ENCODE measurements at places on chromosomes 2 and 18.
A peak's percentile ranks its signal among the peaks of the same experiment; 100 is the strongest.

DNA sequence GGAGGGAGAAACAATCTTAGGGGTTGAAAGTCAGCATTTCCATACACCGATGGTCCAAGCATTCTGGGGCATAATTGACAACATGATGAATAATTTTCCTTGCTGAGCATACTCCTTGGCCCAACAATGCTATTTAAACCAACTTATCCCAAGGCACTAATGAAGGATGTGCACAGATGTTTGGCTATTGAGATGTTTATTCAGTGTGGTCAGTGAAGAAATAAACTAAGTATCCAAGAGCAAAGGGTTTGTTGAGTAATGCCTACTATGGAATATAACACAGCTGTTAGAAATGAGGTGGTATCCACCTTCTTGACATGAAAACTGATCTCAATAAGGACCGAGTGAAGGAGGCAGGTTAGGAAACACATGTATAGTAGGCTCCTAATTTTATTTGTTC, 53.9 kb upstream of the RAB6D start:
- DNase-seq: no peak

DNA sequence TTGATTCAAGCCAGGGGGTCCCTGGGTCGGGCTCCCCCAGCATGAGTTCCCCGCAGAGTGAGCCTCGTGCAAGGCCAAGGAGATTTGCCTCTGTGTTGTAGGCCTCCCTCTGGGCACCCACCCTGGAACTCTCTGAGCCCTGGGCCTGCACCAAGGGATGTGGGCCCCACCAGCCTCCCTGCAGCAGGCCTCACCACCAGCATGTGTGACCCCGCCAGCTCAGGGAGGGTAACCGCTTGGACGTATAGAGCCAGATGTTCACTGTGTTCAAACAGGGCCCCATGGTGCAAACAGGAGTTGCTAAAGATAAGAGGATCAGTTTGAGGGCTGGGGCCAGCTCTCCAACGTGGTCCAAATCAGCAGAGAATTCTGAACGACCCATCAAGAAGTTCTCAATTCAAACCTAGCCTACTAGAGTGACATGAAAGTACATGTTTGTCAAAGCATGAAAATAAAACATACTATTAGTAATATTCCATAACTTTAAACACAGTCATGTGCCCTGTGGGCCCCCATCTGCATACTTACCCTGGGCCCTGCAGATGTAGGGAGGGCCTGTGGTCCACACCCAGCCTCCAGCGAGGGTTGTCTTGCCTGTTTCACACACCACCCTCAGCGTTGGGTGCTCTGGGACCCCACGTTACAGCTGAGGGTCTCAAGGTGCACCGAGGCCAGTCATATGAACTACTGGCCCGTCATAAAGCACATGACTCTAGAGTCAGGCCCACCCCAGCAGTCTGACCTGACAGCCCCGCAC, 5.5 kb upstream of the TUBB6 start:
- DNase-seq: no peak

DNA sequence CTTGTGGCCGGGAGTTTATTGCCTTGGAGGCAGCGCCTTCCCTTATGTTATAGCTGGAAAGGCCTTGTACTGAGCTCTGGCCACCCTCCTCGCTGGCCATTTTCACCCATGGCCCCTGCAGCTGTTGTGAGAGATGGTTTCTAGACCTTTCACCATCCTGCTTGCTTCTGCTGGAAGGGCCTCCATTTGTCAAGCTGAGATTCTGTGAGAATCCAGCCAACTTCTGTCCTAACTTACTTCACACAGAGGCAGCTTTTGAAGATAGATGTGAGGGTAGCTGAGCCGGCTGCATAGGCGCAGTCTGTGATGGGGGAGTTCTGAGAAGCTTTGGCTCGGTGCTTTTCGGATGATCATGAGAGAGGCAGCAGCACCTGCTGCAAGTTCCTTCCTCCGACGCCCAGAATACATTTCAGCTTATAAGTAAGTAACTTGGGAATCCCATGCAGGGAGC, 8.7 kb downstream of the CTIF start:
- no peak for DNase-seq

GRCh38 chr18:55404832-55405465, 183.0 kb downstream of the TCF4 start:
- no peak for DNase-seq

DNA sequence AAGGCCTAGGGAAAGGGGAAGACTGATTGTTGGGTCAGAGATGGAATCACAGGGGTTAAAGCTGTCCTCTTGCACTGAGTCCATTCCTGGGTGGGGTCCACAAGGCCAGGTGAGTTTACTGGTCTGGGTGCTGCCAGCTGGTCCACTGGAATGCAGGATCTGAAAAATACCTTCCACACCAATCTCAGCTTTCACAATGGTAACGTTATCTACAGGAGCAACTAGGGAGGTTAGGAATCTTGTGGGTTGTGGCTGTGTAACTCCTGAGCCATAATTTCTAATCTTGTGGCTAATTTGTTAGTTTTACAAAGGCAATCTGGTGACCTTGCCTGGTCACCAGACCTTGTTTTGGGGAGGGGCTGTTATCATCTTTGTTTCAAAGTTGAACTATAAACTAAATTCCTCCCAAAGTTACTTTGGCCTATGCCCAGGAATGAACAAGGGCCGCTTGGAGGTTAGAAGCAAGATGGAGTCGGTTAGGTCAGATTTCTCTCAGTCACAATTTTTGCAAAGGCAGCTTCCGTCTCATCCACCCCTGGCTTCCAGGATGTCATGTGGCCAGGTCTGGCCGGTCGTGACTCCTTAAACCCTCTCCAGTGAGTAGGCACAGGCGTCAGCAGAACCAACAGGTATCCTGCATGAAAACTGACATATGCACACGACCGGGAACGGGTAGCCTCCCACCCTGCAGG, 123.3 kb upstream of the SH3BP4 start:
- DNase-seq: no peak

- no peak for DNase-seq
Observed at GRCh38 chr18:46574743-46575115, 82.3 kb downstream of the LOXHD1 start.

DNA sequence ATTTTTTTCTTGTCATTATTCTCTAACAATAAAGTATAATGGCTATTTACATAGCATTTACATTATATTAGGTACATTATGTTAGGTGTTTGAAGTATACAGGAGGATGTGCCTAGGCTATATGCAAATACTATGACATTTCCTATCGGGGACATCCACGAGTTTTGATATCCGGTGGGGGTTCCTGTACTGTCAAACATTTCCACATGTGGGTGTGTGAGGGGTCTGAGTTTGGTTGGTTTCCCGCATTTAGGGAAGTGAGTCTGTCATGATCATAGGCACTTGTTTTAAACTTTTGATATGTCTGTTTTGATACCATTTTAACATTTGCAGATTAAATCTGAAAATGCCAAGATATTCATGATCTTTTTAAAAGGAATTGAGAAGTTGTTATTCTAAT, 76.0 kb downstream of the CEP192 start:
- DNase-seq: no peak

DNA sequence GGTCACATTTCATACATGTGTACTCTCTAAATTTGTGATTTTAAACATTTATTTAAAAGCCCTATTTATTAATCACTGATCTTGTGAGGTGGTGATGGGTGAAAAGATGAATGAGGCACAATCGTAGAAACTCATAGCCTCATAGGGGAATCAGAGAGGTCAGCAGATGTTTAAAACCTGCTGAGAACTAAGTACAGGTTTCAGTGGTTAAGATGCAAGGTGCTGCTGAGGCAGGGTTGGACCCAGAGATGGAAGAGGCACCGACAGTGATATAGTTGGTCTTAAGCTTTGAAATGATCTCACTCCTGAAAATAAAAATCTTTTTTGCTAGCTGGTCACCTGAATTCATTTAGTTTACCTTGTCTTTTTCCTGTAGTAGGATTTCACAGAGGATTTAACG, 49.6 kb downstream of the LINC00305 start:
- DNase-seq: no peak

- DNase-seq: no peak
Observed at GRCh38 chr2:24971286-24971535, 544 bp downstream of the DNAJC27 start.

GRCh38 chr2:182921234-182921633, 54.8 kb upstream of the FRZB start:
- DNase-seq: no peak

DNA sequence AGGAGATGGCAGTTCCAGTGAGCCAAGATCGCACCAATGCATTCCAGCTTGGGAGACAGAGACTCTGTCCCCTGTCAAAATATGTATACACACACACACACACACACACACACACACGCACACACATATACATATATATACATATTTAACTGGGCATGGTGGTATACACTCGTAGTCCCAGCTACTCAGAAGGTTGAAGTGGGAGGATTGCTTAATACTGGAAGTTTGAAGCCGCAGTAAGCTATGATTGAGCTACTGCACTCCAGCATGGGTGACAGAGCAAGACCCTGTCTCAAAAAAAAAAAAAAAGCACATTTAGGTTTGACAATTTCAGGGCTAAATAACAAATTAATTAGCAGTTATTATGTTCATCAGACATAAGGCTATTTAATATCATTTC, 36.0 kb upstream of the ATIC start:
- DNase-seq: no peak

GRCh38 chr2:95022309-95023221, 2.9 kb upstream of the MAL start:
- peak; percentile 34 for DNase-seq

DNA sequence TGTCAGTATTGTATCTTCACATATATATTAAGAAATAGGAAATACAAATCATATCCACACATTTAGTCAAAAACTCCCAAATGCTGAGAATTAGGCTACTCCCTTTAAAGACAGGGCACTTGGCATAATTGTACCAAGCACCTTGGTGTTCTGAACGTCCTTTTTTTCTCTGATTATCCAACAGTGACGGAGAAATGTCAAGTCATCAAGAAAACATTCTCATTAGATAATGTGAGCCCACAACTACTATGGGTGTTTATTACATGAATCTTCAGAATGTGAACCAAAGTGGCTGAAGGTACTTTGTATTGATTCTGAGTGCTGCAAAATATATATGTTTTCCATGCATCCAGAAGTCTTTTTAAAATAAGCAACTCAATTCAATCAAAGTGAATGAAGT, 83.8 kb downstream of the PSMG2 start:
- DNase-seq: no peak

DNA sequence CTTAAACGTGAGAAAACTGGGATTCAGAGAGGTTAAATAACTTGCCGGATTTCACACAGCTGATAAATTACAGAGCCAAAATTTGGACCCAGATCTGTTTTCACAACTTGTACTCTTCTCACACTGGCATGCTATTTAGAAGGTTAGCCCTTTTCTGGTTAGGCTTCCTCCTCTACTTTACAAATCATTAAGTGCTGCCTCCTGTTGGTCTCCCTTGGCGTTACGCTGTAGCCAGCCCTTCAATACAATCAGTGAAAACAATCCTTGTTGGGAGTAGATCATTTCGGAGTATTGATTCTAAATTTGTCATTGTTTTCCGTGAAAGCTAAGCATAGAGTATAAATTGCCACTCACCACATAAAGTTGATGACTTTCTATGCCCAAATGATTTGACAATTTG, 153.5 kb downstream of the ARHGAP15 start:
- DNase-seq: no peak

DNA sequence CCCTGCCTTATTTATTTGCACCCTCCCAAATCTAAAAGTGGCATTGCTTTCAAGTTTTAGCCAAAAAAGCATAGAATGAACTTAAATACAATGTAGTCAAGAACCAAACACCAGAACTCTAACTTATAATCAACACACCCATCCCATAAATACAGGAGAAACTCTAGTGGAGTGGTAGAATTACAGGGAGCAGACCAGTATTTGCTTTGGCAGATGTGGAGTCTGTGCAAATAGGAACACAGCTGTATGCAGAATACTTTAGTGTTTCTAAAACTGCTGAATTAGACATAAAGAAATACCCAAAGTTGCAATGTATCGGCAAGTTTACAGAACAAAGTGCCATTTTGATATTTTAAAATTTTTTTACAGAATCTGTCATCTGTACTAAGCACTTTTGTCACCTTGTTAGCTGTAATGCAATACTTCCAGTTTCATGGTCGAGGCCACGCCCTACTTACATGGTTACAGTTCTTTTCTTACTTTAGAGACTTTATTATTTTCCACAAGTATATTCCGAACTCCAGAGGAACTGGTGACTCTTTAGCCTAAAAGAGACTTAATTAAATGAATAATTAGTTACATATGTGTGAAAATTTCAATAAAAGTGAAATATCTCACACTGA, 23.7 kb upstream of the COL5A2 start:
- DNase-seq: no peak

GRCh38 chr2:228945710-228946109, 325.4 kb downstream of the PID1 start:
- DNase-seq: no peak

DNA sequence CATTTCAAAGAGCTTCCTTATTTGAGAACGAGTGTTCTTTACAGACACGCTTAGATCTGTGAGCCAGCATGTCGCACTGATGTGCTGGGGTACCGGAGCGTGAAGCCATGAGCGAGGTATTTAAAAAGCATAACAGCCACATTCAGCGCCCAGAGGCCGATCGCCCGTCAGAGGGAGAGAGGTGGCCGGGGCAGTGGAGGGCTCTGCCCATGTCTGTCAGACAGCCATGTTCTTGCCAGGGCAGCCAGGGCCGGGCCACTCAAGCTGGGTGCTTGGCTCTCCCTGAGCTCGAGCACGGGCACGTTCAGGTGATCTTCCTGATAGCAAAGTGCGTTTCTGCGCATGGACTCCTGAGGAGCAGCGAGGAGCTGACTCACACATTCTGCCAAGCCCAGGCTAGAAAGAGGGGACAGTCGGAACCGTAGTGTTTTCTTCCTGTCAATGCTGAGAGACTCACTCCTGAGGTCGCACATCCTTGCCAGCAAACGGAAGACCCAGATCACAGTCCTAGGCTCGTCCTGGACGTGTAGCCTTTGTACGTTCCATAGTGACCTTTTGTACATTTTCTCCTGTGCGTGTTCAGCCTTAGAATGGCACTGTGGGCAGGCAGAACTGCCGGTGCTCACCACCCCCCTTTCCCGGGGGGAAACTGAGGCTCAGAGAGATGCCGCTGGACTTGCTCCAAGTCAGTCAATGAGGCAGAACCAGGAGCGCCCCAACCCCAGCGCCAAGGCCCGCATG, 100.7 kb downstream of the NFATC1 start:
- no peak for DNase-seq

DNA sequence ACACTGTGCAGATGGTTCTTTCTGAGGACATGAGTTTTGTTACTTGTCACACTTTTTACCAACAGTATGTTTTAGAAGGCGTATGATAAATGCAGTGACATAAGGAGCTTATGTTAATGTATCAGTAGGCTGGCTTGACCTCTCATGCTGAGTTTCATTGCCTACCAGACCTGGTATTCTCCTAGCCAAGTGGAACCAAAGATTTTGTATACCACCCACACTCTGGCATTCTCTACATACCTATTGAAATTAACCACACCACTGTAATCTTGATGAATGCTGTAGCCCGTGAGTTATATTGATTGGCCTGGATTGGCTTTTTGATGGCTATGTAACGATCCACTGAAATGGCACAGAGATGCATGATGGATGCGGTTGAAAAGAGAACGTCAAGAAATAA, 11.4 kb downstream of the HTR2B start:
- no peak for DNase-seq

- DNase-seq: no peak
Observed at GRCh38 chr2:125224830-125225229, 1199.7 kb downstream of the CNTNAP5 start.
